Stimulated activated CD4-positive, alpha-beta T cell treated with anti-CD3 and anti-CD28 coated beads, Interleukin-2, amount 100 ng/mL, for 24 hours (primary cell): ENCODE measurements at places on chromosomes 12 and 14.

- peak; percentile 50 for DNase-seq
These were observed 606 bp downstream of the EP400 start for GRCh38 chr12:131950182-131950913.

DNA sequence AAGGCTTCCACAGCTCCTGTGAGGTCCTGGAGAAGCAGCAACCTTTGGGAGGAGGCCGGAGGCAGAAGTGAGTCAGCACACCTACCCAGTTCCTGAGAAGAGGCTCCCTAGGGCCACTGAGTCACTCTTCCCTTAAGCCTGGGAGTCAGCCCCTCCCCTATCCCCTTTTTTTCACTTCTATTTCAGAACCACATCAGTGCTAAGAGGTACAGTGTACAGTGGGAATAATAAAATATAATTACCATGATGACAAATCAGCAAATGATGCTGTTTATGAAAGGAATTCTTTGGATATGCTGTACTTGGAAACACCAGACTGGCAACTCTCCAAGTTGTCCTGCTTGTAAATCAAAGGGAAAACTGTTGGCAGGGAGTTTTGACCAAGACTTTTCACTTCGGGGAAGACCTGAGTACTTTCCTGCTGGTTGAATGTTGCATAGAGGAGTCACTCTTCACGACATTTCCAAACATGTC, 7.8 kb upstream of the TBPL2 start:
- DNase-seq, result peak; percentile 55

DNA sequence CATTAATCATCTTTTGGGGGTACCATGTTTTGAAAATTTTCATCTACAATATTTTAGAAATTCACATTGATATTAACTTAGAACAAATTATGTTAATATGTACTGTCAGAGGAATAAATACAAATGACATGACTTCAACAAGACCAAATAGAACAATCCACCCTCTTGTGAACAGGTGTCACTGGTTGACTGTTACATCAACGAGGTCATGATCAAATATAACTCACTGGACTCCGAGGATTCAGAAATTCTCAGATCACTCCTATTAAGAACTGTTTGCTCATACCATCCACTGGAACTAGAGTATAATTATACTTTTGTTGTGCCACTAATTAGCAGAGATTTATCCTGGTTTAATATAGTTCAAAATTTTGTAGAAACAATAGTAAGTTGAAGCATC, 318.8 kb downstream of the PRKD1 start:
- DNase-seq, result no peak

- no peak for DNase-seq
These were observed 7.6 kb upstream of the USP15 start for GRCh38 chr12:62252576-62252975.

DNA sequence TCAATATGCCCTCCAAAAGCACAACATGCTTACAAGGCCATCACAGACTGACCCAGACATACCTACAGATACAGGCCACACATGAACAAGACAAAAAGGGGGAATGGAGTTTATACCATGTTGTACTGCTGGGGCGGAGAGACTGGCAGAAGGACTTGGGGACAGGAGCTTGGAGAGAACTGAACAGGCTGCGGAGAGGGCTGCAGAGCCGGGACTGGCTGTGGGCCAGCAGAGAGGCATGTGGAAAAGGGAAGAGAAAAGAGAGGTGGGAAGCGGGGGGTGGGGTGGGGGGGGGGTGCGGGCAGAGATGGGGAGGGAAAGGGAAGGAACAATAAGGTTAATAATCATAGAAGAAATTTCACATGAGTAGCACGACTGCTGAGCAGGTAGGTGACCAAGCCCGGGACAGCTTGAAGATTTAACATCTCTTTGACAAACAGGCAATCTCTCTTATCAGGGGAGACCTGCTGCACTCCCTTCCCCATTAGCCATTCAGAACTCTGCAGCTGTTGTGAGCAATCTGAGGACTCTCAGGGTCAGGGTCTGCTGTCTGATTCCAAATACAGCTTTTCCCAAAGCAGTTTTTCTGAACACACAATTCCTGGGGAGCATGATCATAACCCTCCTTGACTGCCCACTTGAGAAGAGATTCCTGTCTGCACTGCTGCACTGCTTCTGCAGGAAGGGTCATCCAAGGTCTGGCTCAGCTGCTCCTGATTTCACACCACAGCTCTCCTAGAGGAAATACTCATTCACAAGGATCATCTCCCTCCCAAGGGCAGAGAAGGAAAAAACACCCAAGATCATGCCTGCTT, 21.6 kb upstream of the STAC3 start:
- no peak for DNase-seq

DNA sequence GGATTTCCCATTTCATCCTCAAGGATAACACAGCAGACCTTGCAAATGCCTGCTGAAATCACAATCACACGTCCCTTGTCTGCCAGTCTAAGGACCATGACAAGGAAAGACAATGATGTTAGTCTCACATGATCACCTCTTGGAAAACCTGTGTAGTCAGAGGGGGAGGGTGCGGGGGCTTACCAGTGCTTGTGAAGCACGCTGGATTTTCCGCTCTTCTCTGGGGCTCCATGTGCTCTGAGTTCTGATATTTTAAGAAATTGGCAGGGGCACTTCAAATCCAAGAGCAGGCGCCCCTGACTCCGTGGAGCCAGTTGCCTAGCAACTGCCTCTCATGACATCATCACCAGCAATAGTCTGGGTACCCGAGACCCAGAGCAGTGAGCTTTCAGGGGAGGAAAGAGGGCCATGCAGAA, 200.9 kb upstream of the C14orf180 start:
- no peak for DNase-seq

- DNase-seq, result peak; percentile 17
These were observed 98.0 kb downstream of the PPP2R5C start for GRCh38 chr14:101859538-101859902.
